ENCODE measurements at places on chromosomes 6 and 20.

DNA sequence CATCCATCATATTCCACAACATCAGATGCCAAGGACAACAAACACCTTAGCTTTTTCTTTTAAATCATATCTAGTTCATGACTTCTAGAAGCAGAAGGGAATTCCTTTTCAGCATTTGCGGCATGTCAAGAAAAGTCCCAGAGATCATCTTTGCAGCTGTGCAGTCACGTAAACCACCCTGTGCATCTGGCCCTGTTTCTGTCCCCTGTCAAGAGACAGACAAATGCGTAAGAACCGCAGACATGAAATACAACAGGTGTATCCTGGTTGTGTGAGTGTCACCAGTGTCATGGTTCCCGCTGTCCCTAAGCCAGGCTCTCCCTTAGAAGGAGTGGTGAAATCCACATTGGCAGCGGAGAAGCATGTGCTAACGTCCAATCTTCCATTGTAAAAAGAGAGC lies 28.1 kb downstream of the LY86 start:
- DNase-seq = no peak

GRCh38 chr6:45952546-45952945 lies 63.1 kb downstream of the CLIC5 start:
- DNase-seq = no peak

GRCh38 chr6:125267806-125268523 lies 33.8 kb downstream of the HDDC2 start:
- no peak for DNase-seq

GRCh38 chr6:1406306-1407072 lies 17.1 kb downstream of the FOXF2 start:
- DNase-seq = no peak

GRCh38 chr20:36465109-36466080 lies 75.9 kb upstream of the MYL9 start:
- no peak for DNase-seq

- no peak for DNase-seq
These were observed 25.0 kb downstream of the KCNK15 start for GRCh38 chr20:44770484-44771171.

- DNase-seq = no peak
These were observed 212.9 kb downstream of the TMEM200A start for GRCh38 chr6:130578713-130579112.

DNA sequence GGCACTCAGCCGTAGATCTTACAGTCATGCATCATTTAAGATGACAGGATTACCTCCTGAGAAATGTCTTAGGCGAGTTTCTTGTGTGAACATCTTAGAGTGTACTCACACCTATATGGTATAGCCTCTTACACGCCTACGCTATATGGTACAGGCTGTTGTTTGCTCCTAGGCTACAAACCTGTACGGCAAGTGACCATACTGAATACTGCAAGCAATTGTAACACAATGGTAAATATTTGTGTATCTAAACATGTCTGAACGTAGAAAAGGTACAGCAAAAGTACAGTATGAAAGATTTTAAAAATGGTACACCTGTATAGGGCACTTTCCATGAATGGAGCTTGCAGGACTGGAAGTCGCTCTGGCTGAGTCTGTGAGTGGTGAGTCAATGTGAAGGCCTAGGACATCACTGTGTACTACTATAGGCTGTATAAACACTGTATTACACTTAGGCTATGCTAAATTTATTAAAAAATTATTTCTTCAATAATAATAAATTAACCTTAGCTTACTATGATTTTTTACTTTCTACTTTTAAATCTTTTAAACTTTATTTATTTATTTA lies 541 bp upstream of the IL20RA start:
- DNase-seq = no peak

GRCh38 chr6:109009962-109010704 lies 84.5 kb downstream of the SESN1 start:
- no peak for DNase-seq
